ENCODE measurements at places on chromosomes 5 and 9.

DNA sequence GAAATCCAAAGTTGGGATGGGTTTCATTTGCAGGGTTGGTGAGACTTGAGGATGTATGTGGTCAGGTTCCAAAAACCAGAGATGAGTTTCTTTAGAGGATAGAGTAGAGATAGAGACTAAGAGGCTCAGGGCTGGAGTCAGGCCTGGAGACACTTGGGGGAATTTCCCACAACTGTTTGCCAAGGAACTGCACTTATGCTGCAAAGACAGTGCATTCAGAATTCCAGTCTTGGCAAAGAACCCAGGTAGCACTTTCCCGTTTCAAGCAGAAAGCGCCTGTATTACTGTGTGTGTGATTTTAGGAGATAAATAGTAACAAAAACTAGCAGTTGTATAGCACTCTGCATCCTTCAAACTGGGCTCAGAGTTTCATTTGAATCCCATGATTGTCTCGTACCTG is 55.4 kb downstream of the SNCAIP start:
- no peak for DNase-seq

GRCh38 chr5:151315998-151316597 is 12.5 kb upstream of the SLC36A3 start:
- no peak for DNase-seq

DNA sequence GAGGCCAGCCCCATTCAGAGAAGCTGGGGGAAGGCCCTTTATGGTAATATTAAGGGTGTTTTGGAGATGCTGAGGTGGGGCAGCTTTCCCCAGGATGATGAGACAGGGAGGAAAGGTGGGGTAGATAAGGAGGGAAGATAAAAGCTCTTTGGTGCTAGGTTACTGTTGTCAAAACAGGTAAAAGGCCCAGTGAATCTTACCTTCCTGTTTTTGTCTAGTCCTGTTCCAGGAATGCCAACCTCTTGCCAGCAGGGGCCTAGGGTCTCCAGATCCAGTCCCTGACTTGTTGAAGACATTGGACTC is 797 bp upstream of the CCL27 start:
- no peak for DNase-seq

DNA sequence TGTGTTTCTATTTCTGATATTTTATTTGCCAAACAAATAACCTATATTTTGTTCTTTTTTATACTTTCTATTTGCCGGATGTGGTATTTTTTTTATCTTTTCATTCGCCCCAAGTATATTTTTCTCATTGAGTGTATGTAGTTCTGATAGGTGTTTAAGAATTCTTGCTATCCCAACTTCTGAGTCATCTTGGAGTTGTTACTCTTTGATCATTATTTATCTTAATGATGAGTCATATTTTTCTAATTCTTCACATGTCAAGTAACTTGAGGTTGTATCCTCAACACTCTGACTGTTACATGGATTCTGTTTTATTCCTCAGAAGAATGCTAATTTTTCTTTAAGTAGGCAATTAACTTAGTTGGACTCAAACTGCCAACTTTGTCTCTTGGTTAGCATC is 498.1 kb downstream of the TLE1 start:
- DNase-seq, result no peak

GRCh38 chr9:6080154-6080716 is 64.8 kb upstream of the RANBP6 start:
- peak; percentile 96 for DNase-seq

DNA sequence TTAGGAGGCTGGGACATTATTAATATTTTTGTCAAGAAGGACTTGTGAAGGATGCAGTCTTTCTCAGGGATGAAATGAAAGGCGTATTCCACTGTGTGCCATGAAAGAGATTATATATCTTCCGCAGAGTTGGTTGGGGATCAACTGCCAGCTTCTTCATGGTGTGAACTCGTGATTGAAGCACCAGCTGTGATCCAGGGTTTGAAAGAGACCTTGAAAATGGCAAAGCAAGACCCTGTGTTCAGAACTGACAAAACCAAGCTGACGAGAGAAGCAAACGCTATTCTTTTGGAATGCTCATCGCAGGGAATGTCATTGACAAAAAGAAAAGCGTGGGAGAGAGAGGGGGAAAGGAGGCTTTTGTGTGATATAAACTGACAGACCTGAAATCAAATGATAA is 263.9 kb upstream of the ZNF608 start:
- DNase-seq, result no peak

DNA sequence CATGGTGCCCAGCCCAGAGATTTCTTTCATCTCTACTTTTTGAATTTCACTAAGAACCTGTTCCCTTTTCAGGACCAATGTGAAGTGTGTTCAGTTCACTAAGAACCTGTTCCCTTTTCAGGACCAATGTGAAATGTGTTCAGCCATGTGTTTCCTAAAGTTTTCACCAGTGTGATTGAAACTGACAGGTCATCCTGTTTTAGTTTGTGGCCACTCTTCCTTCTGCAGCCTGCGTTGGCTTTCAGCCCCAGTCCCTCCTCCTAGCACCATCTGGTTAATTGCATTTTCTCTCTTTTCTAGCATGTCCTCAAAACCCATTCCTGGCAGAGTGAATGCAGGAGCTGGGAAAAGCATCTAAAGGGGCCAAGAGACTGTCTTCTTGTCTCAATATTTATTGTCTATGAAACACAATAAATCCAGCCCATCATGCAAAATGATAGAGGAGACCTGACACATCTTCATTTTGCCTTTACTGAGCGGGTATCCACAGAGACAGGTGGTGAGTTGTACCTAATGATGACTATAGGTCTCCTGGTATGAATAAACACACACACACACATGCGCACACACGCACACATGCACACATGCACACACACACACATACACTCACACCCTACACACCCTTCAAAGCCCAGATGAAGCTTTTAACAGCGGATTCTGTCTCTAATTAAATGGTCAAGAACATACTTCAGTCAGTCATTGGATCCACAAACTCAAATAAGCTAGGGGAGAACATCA is 6.1 kb upstream of the PANK3 start:
- no peak for DNase-seq

DNA sequence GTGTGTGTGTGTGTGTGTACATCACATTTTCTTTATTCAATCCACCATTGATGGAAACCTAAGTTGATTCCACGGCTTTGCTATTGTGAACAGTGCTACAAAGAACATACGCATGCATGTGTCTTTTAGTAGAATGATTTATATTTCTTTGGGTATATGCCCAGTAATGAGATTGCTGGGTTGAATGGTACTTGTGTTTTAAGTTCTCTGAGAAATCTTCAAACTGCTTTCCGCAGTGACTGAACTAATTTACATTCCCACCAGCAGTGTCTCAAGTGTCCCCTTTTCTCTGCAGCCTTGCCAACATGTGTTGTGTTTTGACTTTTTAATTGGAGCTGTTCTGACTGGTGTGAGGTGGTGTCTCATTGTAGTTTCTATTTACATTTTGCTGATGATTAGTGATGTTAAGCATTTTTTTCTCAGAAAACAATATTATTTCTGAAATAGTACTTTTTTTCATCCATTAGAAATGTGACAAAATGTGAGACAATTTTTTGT is 769.7 kb downstream of the TAF11L14 start:
- DNase-seq, result no peak

DNA sequence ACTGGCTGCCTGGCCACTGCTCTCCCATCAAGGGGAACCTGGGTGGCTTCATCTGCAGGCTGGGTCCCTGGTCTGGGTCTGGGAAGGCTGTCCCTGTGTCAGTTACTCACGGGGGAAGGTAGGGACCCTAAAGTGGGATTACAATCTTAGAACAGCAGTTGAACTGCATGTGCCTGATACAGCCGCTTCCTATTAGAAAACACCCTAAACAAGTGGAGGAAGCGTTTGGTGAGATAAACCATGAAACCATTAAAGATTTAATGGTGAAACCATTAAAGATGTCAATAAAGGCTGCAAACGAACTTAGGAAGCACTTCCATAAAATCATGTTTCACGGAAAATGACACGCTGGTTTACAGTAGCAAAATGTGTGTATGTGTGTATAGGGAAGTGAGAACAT is 2.5 kb upstream of the GFI1B start:
- DNase-seq, result no peak

- no peak for DNase-seq
These were observed 62.9 kb downstream of the TMEM232 start for GRCh38 chr5:110663525-110663924.

DNA sequence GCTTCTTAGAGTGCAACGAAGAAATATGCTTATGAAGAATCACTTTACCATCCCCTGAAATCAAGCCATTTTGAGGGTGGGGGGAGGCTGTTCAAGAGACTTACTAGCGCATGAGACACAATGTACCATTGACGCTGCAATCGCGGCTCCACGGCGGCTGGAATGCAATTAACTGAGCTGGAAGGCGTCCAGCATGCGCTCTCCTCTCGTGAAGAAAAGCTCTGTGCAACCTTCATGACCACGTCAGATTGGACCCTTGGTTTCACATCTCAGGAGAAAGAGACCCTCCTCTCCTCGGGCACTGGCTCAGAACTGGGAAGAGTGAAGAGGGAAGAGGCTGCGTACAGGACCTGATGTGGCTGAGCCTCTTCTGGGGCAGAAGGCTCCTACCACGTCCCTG is 138.5 kb upstream of the IRX2 start:
- no peak for DNase-seq

- DNase-seq, result peak; percentile 76
These were observed at the start of gene HNRNPK for GRCh38 chr9:83979812-83980394. HNRNPK (minus strand) TSS chr9:83980215; CDS start chr9:83978252, 1,963 bp downstream.

DNA sequence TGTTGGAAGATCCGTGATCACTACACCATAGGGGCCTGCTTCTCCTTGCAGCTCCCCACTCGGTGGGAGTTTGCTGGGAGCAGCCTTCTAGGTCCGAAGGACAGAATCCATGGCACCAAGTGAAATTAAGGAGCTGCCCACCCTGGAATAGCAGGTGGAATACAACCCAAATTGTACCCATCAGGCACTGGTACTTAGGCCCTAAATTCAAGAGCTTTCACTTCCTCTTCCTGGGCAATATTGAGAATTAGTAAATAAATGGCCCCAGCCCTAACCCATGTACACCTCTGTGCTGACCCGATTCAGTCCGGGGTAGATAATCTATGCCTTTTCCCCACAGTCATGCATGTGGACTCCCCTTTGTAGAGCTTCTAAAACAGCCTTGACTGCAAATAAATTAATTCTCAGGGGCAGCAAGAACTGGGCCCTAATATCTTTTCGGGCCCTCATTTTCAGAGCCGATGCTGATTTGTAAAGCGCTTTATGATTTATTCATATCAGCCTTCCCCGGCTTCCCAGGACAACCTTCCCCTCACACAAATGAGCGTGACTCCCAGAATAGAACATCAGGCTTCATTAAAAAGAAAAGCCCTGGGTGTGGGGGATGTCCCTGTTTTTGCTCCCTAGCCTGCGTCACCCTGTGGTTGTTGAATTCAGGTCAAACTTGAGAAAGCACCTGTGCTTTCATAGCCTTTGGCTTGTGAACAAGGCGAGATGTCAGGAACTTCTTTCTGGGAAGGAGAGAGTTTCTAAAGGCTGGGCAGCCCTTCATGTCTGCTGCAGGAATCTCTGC is 126.1 kb upstream of the TBC1D2 start:
- no peak for DNase-seq

DNA sequence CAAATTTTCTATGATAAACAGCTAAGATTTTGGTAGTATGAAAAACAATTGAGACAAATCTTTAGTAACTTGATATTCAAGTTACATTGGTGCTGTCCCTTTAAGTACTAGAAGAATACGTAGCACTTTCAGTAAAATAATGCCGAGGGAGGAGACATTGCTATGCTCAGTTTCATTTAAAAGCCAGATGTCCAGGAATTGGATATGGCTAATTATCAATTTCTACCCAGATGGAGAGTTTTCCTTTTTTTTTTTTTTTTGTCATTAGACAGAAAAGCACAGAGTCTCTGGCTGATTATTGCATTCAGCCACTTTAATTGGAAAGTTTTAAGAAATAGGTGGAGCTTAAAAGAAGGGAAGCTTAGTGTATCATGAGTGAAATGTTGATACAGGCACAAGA is 40.4 kb upstream of the APC start:
- no peak for DNase-seq

- DNase-seq, result no peak
These were observed 5.5 kb downstream of the MAN2A1 start for GRCh38 chr5:109695005-109695926.

- no peak for DNase-seq
These were observed 93.1 kb upstream of the NFIL3 start for GRCh38 chr9:91516777-91517176.

DNA sequence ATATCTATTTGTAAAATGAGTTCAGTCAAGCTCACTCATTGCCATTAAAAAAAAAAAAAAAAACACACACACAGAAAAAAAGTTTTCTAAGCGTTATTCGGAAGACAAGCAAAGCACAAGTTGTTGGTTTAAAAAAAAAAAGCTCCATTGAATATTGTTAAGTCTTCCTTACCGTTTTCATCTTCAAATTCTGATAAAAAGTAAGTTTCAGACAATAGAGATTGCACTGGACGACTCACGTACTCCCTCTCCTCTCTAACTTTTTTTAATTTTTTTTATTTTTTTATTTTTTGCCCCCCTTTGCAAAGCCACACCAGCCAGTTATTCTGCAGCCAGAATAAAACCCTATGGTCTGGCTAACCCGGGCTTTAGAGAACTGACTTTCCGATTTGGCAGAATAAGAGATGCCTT is 544 bp downstream of the ADAMTS6 start:
- DNase-seq, result no peak

DNA sequence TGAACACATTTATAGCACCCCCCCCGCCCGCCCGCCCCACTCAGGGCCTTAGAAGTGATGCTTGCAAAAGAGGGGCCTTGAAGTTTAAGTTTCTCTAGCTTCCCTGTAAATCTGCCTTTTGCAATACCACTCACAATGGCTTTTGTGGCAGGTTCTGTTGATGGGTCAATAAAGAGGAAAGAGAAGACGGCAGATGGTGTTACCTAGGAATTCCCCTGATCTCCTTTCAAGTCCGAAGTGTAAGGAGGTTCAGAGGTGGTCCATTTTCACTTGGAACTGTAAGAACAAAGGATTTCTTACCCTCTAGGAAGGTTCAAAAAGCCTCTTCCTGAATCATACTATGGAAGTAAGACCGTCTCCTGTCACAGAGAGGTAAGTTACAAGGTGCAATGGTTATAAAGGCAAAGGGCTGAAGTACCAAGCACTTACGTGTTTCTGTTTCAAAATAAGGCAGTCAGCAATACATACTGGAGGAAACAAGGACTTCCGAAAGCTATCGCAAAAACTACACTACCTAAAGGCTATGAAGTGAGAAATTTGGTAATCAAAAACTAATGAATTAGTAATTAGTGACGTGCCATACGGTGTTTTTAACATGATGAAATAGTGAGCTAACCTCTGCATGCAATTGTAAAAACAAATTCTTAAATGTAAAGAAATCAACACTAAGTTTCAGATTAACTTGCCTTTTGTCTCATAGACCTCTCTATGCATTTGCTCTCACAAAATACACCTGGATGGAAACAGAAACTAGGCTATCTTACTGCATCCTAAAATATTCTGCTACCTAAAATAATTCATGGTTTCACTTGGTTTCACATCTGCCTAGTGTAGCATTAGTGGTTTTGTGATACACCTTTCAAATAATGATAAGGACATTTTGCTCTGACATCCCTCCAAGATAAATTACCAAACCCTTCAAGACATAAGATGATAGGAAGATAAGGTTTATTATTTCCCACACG is 589.4 kb upstream of the FAM174A start:
- no peak for DNase-seq

GRCh38 chr5:10250806-10251276 is 761 bp downstream of the CCT5 start:
- no peak for DNase-seq

Measured in iPS DF 19.7 (cell line).